ENCODE measurements at places on chromosomes 16 and 17. TPM values are rescaled to one million over a fixed set of nuclear protein-coding genes. Genes with fewer than 3 reads are reported as not detected.

The SULT1A2 gene
- 0.09 TPM for polyA plus RNA-seq

The RNF227 gene
- 3.1 TPM for polyA plus RNA-seq

The TMEM238L gene
- polyA plus RNA-seq: not detected

The MARCHF10 gene
- polyA plus RNA-seq: 0.10 TPM

The FOXN1 gene
- polyA plus RNA-seq: not detected

The CA10 gene
- not detected for polyA plus RNA-seq

The RNF222 gene
- polyA plus RNA-seq: not detected

- no peak overlapping the region for H3K27ac ChIP-seq
- H3K4me1 ChIP-seq: peaks cover 10% of the 10 kb centered on the region
- no peaks in the 10 kb centered on the region for H3K36me3 ChIP-seq
- DNase-seq: no peak
Observed at GRCh38 chr16:25038239-25038954, 23.2 kb upstream of the ARHGAP17 start.

DNA sequence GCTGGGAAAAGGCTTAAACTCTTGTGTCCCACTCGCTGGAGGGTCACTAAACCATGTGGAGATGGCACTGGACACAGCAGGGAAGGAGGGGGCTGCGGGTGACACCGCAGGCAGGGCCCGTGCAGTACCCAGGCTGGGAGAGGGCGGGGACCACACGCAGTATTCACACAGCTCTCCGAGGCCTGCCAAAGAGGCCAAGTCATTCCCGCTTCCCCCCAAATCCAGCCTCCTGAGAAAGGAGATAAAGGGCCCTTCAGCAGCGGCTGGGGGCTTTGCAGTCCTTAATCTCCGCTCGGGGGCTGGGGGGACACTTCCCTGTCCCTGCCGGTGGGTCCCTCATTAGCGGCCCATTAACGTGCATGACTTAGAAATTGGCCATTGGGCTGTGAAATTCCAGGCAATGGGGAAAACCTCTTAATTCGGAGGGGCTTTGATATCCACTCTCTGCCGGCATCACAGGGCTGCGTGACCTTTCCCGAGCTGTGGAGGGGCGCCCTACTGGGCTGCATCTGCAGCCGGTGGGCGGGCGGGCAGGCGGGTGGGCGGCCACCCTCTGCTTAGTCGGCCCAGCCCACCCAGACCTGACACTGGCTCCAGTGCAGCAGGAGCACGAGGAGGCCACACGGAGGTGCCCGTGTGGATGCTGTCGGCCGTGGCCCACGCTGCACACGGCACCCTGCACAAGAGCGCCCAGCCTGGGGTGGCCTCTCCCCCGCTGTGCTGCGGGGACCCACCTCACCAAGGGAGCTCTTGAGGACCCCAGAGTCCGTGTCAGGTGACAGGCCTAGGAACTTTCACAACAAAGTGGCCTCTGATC, 2.6 kb upstream of the SLC38A8 start:
- H3K27ac ChIP-seq: no peak overlapping the region
- peaks cover 7% of the 10 kb centered on the region for H3K36me3 ChIP-seq
- no peak for DNase-seq
- no peak overlapping the region for H3K4me3 ChIP-seq
- H3K27me3 ChIP-seq: peaks cover 32% of the 10 kb centered on the region

DNA sequence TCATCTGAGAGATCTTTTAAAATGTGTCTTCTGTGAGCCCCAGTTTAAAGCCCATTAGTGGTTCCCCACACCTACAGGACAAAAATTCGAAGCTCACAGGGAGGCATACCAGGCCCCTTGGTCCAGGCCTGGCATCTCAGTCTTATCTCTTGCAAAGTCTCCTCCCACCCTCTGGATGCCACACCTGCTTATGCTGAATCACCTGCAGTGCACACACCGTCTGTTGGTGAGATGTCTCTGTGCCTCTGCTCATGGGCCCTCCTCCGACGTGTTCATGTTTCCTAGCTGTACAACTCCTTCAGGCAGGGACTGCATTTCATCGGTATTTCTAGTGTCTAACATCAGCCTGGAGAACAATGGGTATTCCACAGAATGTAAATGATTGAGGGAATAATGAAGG, 41.6 kb downstream of the RNF157 start:
- H3K4me1 ChIP-seq: no peaks in the 10 kb centered on the region
- no peak for DNase-seq
- H3K27me3 ChIP-seq: no peaks in the 10 kb centered on the region
- H3K36me3 ChIP-seq: no peaks in the 10 kb centered on the region
- no peak overlapping the region for H3K4me3 ChIP-seq

DNA sequence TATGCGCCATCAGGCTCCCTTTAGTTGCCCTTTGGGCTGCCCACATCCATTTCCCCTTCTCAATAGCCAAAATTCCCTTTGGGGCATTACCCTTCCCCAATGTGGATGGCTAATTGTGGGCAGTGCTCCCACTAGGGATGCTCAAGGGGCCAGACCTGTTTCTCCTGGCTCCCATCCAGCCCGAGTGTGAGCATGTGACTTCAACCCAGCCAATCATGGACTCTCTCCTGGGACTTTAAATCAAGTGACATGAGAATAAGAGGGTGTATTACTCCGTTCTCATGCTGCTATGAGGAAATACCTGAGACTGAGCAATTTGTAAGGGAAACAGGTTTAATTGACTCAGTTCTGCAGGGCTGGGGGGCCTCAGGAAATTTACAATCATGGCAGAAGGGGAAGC, 60.9 kb upstream of the WSB1 start:
- no peak overlapping the region for H3K4me3 ChIP-seq
- H3K4me1 ChIP-seq: no peaks in the 10 kb centered on the region
- H3K27me3 ChIP-seq: no peaks in the 10 kb centered on the region
- no peak overlapping the region for H3K27ac ChIP-seq

GRCh38 chr16:57098188-57098841, 5.9 kb downstream of the CPNE2 start:
- H3K27ac ChIP-seq: no peak overlapping the region
- H3K4me3 ChIP-seq: no peak overlapping the region
- H3K4me1 ChIP-seq: peaks cover 2% of the 10 kb centered on the region

DNA sequence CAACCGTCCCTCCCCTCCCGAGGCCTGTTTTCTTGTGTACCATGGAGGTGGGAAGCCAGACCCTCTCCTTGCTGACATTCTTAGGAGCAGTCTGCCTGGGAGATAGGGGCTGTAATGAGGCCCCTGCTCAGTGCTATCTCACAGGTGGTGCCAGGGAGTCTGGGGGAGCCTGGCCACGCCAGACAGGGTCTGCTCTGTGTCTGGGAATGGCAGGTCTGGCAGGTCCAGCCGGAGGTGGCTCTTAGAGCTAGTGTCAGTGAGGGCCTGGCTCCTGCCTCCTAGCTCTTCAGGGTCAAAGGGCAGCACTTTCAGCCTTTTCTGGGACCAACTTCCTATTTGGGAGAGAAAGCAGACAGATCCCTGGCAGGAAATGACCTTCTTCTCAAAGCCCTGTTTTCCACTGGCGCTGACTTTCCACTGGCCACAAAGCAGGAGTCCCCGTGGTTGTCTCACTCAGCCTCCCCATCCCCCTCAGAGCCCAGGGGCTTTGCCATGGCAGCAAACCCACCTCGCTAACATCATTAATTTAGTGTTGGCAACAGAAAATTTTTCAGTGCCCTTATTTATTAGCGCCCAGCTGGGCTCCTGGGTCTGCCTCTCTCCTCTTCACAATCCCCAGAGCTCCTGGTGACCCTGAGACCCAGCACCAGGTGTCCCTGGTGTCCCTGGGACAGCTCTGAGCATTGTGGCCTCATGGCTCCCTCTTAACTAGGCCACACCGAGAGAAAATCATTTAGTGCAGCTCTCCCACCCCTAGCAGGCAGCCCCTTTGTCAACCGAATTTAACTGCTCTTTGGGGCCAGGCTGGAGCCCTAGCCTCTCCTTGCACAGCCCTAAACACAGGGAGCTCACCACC, 24.0 kb upstream of the DOK4 start:
- no peak overlapping the region for H3K4me3 ChIP-seq
- H3K36me3 ChIP-seq: peaks cover 5% of the 10 kb centered on the region
- H3K27ac ChIP-seq: no peak overlapping the region
- H3K4me1 ChIP-seq: no peaks in the 10 kb centered on the region
- H3K27me3 ChIP-seq: peaks cover 30% of the 10 kb centered on the region

GRCh38 chr17:30958187-30958586, 12.7 kb upstream of the RNF135 start:
- peaks cover 6% of the 10 kb centered on the region for H3K4me1 ChIP-seq
- H3K4me3 ChIP-seq: no peak overlapping the region
- no peak for DNase-seq
- H3K36me3 ChIP-seq: no peaks in the 10 kb centered on the region

GRCh38 chr17:82108961-82109475, 11.0 kb upstream of the FASN start:
- H3K4me3 ChIP-seq: no peak overlapping the region
- peaks cover 13% of the 10 kb centered on the region for H3K36me3 ChIP-seq
- H3K4me1 ChIP-seq: peaks cover 12% of the 10 kb centered on the region
- no peaks in the 10 kb centered on the region for H3K27me3 ChIP-seq
- DNase-seq: no peak

- no peaks in the 10 kb centered on the region for H3K4me1 ChIP-seq
- peaks cover 25% of the 10 kb centered on the region for H3K36me3 ChIP-seq
- no peak overlapping the region for H3K4me3 ChIP-seq
- H3K27me3 ChIP-seq: no peaks in the 10 kb centered on the region
- H3K27ac ChIP-seq: no peak overlapping the region
- no peak for DNase-seq
Observed at GRCh38 chr17:42985225-42985624, 4.9 kb downstream of the RUNDC1 start.

- no peaks in the 10 kb centered on the region for H3K27me3 ChIP-seq
- H3K4me1 ChIP-seq: peaks cover under 1% of the 10 kb centered on the region
- DNase-seq: peak; percentile 23
- H3K4me3 ChIP-seq: no peak overlapping the region
Observed at GRCh38 chr16:914440-914839, 56.3 kb downstream of the LMF1 start.

DNA sequence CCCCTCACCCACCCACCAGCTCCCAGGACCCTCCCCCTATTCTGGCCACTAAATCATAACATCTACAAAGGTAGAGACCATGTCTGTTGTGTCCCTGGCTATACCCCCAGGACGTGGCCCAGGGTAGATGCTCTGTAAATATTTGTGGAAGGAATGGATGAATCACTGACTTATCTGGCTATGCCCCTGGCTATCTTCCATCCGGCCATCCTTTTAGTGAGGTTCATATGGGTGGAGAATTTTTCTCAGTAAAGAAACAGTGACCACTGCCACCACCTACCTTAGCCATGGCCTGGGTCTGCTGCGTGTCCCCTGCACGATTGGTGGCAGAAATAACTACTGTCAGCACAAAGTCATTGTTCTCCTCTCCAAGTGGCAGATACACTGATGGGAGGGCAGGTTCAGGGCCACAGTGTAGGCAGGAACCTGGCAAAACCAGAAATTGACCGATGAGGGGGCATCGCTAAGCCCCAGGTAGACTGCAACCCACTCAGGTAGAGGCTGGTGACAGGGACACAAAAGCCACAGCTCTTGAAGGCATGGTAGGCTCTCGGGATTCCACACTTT, 63.1 kb upstream of the BCO1 start:
- H3K27ac ChIP-seq: peak overlapping the region; percentile 53
- H3K4me3 ChIP-seq: no peak overlapping the region
- H3K36me3 ChIP-seq: no peaks in the 10 kb centered on the region
- DNase-seq: peak; percentile 84
- H3K4me1 ChIP-seq: peaks cover 11% of the 10 kb centered on the region

DNA sequence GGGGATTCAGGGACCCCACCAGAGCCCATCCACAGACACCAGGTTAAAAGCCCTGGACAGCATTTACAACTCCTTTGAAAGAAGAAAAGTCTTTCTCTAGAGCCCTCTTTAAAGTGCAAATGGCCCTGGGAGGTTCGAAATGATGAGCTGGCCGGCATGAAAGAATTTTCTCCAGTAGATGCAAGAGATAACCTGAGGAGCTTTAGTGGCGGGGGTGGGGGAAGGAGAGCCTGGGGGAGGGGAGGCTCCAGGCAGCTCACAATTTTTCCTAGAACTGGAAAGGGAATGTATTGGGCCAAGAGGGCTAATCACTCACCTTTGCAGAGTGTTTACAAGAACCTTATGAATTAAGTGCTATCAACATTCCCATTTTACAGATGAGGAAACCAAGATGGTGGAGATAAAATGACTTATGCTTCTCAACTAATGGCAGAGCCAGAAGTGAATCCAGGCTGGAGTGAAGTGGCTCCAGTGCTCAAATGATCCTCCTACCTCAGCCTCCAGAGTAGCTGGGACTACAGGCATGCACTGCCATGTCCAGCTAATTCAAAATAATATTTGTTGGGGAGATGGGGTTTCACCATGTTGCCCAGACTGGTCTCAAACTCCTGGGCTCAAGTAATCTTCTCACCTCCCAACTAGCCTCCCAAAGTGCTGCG, 4.2 kb upstream of the CDH1 start:
- DNase-seq: no peak
- H3K27me3 ChIP-seq: peaks cover 42% of the 10 kb centered on the region
- H3K27ac ChIP-seq: no peak overlapping the region
- H3K36me3 ChIP-seq: no peaks in the 10 kb centered on the region
- H3K4me3 ChIP-seq: no peak overlapping the region

GRCh38 chr17:67044016-67044772, at the start of gene CACNG1:
CACNG1 (plus strand) TSS chr17:67044554; CDS start chr17:67044661, 107 bp downstream.
- no peaks in the 10 kb centered on the region for H3K4me1 ChIP-seq
- no peak for DNase-seq
- no peak within 1 kb of the TSS for H3K27ac ChIP-seq
- H3K27me3 ChIP-seq: peaks cover 48% of the 10 kb centered on the region
- no peaks in the 10 kb centered on the region for H3K36me3 ChIP-seq
- H3K4me3 ChIP-seq: no peak within 1 kb of the TSS

- no peak overlapping the region for H3K27ac ChIP-seq
- H3K36me3 ChIP-seq: peaks cover 78% of the 10 kb centered on the region
Observed at GRCh38 chr17:45106096-45106495, 26.2 kb downstream of the PLCD3 start.

DNA sequence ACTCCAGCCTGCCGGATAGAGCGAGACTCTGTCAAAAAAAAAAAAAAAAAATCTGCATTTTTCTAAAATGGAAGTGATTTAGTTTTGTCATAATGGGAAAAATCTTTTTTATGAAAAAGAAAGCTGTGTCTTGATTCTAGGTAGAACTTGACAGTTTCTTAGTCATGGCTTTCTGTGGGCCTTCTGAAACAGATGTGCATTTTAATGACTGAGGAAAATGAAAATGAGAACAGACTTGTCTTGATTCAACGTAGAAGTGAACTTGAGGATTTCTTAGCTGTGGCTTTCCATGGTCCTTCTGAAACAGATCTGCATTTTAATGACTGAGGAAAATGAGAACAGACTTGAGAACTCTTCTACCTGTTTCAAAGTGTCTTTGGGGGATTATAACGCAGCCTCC, 171.7 kb downstream of the VPS53 start:
- H3K36me3 ChIP-seq: peaks cover 2% of the 10 kb centered on the region
- H3K27me3 ChIP-seq: no peaks in the 10 kb centered on the region
- H3K4me1 ChIP-seq: peaks cover 5% of the 10 kb centered on the region
- no peak overlapping the region for H3K4me3 ChIP-seq
- no peak overlapping the region for H3K27ac ChIP-seq
- no peak for DNase-seq

All from IMR-90 (cell line).